Stimulated activated CD4-positive, alpha-beta T cell treated with anti-CD3 and anti-CD28 coated beads, Interleukin-2, amount 100 ng/mL, for 48 hours (primary cell): ENCODE measurements at places on chromosomes 1 and 21.

GRCh38 chr1:46134660-46135331 is 2.4 kb upstream of the PIK3R3 start:
- DNase-seq = no peak

- DNase-seq = no peak
Measured at GRCh38 chr1:58971629-58972140, 187.8 kb upstream of the JUN start.

DNA sequence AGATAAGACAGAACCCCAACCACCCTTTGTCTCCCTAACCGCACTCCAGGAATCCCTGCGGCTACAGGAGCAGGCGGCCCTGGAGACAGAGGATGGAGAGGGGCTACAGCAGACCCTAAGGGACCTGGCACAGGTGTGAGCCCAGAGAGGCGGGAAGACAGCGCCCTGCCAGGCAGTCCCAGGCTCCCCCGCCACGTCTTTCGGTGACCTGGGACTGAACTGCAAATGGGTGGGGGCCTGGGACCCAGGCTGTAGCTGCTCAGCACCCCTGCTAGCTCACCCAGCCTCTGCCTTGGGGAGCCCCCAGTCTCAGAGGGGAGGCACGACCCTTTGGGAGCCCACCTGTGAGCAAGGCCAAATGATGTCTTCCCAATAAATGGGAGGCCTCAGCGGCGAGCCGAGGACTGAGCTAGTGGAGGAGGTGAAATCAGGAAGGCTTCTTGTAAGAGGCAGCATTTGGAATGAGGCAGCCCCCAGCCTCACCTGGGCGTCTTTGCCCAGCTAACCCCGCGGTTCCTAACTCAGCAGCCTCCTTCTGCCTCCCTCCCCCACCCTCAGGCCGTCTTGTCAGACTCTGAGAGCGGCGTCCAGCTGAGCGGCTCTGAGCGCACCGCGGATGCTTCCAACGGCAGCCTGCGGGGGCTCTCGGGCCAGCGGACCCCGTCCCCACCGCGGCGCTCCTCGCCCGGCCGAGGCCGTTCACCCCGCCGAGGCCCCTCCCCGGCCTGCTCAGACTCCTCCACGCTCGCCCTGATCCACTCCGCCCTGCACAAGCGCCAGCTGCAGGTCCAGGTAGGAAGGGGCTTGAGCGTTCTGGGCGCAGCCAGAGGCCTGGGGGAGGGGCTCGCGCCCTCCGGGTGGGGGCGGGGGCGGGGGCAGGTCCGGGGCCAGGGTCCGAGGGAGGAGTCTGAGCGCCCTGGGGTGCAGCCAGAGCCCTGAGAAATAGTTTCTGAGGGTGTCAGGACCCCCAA is 16.9 kb downstream of the CROCC start:
- no peak for DNase-seq

DNA sequence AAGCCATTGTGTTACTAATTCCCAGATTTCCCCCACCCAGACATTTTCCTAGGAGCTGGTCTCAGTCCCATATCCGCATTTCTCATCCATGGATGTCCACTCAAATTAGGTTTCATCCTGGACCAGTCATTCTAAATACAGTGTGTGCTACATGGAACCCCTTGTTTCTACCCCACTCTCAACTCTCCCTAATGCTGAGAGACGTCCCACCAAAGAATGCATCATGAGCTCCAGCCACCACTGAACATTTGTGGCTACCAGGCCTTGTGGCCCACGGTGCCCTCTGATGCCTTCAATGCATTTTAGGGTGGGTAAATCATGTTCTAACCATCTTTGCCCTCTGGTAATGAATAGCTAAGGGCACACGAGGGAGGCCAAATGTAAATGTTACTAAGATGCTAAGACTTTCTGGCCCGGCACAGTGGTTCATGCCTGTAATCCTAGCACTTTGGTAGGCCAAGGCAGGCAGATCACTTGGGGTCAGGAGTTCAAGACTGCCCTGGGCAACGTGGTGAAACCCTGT is 13.3 kb upstream of the RAB42 start:
- DNase-seq = no peak

GRCh38 chr1:40049725-40050124 is 9.2 kb downstream of the CAP1 start:
- DNase-seq = no peak

DNA sequence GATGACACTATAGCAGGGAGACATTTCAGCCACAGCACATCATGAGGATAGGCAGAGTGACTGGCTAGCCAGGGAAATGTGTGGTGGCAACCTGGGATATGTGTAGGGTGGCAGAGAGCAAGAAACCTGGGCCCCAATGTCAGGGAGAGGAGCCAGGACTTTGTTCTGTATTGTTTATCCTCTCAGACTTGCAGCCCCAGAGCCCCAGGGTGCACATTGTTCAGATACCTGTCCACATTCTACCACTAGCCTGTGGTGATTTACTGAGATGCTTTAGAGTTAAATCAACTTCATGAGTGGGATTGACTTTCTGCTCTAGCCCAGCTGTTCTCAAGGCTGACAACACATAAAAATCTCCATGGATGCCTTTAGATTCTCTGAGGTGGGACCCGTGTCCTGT is 61.5 kb downstream of the MAB21L3 start:
- no peak for DNase-seq

DNA sequence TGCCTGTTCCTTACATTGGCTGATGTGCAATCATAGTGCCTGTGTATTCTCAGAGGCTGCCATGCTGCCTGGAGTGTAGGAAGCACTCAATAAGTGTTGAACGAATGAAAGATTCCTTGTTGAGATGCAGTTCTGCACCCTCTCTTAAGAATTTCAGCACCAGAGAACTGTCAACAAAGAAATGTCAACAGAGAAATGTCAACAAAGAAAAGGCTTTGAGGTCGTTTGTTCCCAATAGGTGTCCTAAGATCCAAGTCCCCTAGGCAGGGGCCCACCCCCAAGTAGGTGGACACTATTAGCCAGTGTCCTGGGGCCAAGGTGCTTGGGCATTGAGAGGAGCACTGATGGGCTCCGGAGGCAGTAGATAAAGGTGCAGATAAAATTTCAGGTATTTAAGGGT is 12.6 kb downstream of the KCND3 start:
- DNase-seq = no peak

GRCh38 chr1:97314685-97315084 is 593.1 kb downstream of the PTBP2 start:
- DNase-seq = no peak

DNA sequence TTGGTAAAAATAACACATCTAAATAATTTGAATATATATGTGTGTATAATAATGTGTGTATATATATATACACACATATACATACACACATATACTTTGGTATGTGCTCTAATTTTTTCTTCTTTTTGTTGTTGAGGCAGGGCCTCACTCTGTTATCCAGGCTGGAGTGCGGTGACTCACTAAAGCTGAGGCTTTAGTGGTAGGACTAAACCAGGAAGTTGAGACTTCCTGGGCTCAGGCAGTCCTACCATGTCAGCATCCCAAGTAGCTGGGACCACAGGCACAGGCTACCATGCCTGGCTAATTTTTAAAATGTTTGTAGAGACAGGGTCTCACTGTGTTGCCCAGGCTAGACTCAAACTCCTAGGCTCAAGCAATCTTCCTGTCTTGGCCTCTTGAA is 46.7 kb upstream of the CXADR start:
- no peak for DNase-seq
